ENCODE measurements at places on chromosomes 11 and 22.

GRCh38 chr11:99327527-99327926 is 306.8 kb downstream of the CNTN5 start:
- no peak for DNase-seq

DNA sequence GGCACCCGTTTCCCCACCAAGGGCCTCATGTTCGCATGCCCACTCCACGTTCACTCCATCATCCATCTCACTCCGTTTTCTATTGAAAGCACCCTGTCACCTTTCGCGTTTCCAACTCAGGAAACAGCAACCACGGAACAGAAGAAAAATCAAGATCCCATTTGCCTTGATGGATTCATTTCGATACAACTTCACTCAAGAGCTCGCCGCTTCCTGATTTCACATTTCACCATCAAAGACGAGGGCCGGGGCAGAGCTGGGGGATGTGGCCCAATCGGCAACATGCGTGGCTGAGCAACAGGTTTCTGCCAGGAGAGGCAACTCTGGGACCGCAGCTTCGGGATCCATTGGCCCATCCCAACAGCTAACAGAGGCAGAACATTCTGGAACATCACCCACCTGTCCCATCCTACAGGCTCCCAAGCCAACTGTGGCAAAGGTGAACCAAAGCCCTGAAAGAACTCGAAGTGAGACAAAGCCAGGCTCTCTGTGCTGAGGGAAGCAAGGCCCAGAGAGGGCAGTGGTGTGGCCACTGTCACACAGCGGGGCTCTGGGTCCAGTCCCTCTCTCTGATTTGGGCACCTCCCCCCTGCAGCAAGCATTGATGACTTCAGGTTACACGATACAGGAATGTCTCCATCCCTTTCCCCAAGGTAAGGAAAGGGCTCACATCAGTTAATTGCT is 36.2 kb upstream of the CD5 start:
- DNase-seq, result no peak

DNA sequence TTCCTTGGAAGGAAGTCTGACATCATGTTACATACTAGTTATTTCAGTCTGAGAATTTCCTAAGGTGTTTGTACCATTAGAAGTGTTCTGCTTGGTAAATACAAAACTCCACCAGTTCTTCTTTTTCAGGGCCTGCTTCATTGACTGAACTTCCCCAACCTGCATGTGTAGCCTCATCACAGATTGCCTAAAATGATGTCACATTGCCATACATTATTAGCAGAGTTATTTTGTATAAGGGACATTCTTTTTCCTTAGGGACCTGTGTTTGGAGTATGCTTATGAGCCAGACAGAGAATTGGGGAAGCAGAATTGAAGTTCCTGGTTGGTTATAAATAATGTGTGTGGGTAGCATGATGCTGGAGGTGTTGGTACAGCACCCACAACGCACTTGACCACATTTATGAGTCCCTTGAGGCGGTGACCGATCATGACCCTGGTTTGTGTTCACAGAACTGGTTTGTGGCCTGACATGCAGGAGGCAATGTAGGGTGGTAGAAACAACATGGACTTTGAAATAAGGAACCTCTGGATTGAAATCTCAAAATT is 16.4 kb upstream of the MMP7 start:
- no peak for DNase-seq

DNA sequence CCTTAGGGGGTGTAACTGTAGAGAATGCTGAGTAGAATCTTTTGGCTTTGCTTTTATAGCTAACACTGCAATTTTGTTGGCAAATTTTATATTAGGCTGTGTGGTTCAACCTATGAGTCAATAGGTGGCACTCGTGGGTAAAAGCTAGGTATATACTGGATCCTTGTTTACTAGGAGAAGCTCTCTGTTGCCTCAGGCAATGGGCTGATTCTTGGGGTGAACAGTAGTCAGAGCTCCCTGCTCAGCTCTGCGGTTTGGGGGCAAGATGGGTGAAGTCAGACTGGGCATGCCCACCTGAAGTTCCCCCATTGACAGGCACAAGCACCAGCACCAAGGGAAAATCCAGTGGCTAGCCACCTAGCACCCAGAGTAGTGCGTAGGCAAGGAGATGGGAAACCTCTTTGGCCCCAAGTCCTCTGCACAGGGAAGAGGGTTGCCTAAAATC is 238.7 kb downstream of the FAM181B start:
- no peak for DNase-seq

DNA sequence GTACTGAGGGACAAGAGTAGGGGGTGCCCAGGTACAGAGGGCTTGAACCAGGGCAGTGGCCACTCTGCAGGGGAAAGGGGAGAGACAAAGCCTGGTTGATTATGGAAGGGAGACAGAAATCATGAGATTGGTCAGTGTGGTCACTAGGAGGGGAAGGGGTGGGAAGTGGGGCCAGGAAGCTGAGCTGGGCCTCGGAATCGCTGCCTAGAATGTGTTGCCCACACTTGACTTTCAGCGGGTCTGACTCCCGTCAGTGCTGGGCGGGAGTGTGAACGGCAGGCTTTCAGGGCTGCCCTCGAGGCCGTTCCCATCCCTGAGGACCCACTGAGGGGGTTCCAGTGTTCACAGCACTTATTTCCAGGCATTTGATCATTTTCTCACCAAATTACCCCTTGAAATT is 5.9 kb downstream of the DAGLA start:
- no peak for DNase-seq

DNA sequence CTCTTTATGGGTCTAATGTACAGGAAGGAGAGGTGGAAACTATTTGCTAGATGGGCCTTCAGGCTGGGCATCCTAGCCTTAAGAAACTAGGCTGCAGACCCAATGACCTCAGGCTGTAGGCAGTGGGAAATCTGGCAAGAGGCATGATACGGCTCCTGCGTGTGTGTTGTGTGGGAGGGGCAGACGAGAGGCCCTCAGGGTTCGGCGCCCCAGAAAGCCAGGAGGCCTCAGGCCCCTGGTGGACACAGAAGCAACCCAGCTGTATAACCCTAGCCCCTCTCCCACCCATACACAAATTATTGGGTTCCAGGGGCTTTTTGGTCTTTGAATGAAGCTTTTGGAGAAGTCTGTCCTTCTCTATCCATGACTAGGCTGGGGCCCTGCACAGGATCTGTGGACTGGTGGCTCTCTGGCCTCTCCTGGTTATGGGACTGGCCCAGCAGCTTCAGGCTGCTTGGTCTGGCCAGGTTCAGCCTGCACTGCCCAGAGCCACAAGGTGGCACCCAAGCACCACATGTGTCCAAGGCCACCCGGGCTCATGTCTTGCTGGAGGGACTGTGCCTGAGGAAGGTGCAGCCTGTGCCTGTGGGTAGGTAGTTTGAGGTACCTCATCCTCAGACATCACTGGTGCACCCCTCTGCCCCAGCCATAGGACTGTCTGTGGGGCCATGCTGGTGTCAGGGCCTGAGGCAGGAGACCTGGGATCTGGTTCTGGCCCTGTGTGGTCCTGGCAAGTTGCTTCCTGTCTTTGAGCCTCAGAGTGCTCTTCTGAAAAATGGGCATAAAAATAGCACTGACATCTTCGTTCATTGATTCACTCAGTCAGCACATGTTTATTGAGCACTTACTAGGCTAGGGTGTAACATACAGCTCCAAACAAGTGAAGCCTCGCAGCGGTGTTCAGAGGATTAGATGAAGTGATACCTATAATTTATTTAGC is 87.5 kb downstream of the RRM1 start:
- DNase-seq, result peak; percentile 6

- no peak for DNase-seq
Observed at GRCh38 chr11:15591112-15591537, 476.4 kb downstream of the INSC start.

- no peak for DNase-seq
Observed at GRCh38 chr11:90556606-90557005, 333.8 kb upstream of the CHORDC1 start.

GRCh38 chr11:75533896-75534258 is 8.1 kb upstream of the GDPD5 start:
- no peak for DNase-seq

- no peak for DNase-seq
Observed at GRCh38 chr11:78061921-78062311, 1.7 kb upstream of the THRSP start.

GRCh38 chr11:12625438-12626071 is 48.7 kb upstream of the TEAD1 start:
- DNase-seq, result no peak

DNA sequence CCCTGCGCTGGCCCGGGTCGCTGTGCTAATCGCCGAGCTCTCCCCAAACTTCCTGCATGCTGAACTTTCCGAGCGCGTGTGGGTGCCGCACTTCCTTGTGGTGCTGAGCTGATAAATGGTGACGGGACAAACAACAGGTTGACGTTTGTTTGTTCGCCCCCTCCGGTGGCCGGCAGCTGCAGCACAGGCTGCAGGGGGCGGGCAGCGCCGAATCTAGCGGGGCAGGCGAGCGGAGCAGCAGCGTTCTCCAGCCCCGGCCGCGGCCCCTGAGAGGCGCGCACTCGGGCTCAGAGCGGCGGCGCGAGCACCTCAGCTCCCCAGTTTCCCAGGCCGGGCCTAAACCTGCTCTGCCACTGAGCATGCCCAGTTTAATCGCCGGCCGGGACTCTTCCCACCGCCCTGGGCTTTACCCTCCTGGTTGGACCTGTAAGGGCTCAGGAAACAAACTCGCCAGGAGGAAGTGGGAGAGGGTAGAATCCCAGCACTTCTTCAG is at the start of gene PDGFD:
PDGFD (minus strand) TSS at position 120 of the 493 bp plus-strand sequence.
- DNase-seq, result no peak

DNA sequence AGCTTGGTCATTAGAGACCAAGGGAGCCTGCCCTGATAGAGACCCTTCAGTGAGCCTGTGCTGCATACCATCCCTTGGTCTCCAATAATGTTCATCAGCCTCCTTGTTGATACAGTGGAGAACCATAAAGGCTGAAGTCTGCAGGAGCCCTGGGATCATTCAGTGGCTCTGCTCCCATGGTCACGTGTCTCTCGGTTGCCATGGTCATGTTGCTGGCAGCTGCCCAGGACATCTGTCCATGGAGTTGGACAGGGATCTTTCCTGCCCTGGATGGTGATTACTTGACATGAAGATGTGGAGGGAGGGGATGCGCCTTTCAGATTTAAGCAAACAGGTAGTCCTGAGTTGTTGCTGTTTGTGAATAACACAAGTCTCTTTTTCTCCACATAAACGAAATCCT is 38.2 kb downstream of the CYB5R2 start:
- no peak for DNase-seq

DNA sequence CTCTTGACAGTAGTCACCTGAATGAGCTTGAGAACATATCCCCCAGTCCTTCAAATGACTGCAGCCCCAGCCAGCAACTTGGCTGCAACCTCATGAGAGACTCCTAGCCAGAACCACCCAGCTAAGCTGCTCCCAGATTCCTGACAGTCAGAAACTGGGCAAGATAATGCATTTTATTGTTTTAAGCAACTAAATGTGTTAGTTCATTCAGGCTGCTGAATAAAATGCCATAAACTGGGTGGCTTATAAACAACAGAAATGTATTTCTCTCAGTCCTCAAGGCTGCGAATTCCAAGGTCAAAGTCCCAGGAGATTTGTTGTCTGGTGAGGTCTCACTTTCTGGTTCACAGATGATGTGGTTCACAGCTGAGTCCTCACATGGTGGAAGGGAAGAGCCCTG is 5.8 kb upstream of the PAMR1 start:
- no peak for DNase-seq

- no peak for DNase-seq
Observed at GRCh38 chr11:64089915-64090805, 54.4 kb downstream of the FLRT1 start.

DNA sequence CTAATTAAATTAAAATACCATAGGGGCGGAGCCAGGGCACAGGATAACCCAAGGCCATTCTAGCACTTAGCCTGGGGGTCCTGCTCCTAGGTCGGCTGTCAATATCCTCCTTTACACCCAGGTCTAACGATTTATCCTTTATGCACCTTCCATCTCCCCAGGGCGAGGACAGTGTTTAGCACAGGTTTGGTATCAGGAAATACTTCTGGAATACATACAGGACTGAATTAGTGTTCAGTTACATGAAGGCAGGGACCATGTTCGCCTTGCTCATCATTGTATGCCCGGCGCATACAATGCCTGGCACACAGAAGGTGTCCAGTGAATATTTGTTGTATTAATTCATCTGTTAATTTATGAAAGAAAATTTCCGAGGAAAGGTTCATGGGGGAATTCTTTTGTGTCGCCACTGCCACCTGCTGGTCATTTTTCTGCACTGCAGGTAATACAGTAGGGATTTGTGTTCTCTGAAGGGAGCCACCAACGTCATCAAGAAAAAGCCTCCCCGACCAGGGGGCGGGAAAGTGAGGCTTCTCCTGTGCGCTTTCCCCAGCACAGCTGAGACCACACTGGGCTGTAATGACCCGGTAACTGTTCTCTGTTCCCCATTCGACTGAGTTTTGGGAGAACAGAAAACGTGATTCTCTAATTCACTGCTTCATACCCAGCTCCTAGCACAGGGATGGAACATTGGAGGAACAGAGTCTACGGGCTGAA is 68.7 kb upstream of the ASPHD2 start:
- peak; percentile 54 for DNase-seq

GRCh38 chr11:113670149-113670830 is 35.8 kb downstream of the TMPRSS5 start:
- no peak for DNase-seq

- no peak for DNase-seq
Observed at GRCh38 chr22:19981171-19981960, 35.3 kb downstream of the ARVCF start.

- DNase-seq, result no peak
Observed at GRCh38 chr11:65275906-65276305, 14.1 kb downstream of the POLA2 start.

DNA sequence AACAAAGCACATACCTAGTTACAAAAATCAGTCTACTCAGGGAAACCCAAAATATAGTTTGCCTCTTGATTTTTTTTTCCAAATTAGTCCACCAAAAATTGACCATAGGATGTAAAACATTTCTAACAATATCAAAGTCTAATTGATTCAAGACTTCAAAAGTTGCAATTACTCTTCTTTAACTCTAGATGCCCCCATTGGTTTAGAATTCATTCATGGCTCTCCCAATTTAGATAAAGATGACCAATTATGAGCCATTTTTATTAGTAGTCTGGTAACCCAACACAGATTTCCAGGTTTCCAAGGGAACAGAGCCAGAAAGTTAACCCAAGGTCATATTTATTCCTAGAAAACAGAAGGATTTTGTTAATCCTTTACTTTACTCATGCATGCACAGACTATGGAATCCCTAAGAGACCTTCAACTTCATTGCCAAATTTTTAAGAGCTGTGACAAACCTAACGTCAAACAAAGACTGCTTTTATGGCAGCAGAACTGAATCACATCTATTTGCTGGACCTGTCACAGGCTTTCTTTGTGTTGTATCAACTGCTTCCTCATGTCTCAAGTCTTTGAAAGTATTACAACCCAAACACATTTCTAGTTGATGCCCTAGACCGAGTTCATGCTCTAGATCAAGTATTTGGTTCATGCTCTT is 55.3 kb downstream of the C22orf42 start:
- no peak for DNase-seq

DNA sequence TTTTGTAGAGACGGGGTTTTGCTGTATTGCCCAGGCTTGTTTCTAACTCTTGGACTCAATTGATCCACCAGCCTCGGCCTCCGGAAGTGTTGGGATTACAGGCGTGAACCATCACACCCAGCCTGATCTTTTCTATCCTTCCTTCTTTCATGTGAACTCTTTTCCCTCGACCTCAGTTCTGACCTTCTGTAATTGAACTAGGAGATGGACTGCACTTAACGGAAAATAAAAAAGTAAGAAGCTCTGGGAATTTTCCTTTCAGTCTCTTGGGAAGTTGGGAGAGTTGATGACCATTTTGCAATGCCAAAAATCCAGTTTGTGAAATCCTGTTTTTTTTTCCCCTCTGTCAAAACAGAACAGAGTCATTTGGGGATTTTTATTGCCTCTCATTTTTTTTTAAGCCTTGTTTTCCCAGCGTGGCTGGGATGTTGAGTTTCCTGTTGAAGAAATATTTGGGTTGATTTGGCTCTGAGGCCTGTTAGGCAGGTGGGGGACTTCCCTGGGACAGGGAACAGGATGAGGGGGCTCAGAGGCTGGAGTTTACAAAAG is 26.9 kb upstream of the CYB5R3 start:
- no peak for DNase-seq

All from stimulated activated CD4-positive, alpha-beta T cell treated with anti-CD3 and anti-CD28 coated beads, Interleukin-4, amount 100 ng/mL, for 4 hours (primary cell).